ENCODE measurements at places on chromosomes 3 and 15. TPM values are rescaled to one million over a fixed set of nuclear protein-coding genes. Genes with fewer than 3 reads are reported as not detected.

The BNC1 gene
- total RNA-seq = 8.8 TPM

The SNTN gene
- not detected for total RNA-seq

DNA sequence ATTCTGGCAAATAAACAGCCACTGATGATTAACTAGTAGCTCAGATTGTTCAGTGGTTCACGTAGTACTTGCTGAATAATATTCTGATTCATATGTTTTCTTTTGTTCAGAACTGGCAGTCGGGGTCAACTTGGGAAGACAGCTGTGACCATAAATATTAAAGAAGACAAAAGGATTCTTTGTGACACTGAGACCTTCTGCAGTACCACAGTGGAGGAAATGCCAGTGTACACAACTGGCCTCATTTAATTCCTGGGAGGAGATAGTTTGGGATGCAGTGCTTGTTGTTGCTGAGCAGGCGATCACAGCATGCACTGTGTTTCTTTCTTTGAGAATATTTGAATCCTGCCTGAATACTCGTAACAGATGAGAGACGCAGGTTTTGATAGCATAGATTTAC lies 26.7 kb upstream of the MCF2L2 start:
- DNase-seq = peak; percentile 63

GRCh38 chr3:185328324-185329004 lies 34.5 kb upstream of the MAP3K13 start:
- DNase-seq = no peak

Measured in RPMI7951 (cell line).